ENCODE measurements at places on chromosomes 5 and 9.

DNA sequence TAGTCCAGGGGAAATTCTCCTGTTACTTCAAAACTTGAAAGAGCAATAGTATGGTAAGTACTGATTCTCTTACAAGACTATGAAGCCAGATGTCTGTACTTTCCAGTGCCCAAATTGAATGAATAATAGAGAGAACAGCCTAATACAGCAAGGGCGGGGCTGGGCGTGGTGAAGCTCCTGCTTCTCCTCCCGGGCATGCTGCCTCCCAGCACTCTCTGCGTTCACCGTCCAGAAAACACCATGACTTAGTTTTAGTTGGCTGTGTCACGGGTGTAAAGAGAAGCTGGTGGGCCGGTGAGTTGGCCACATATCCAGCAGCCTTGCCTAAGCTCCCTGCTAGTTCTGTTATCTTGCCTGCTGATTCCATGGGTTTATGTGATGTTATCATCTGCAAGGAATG is 40.7 kb upstream of the ADAMTS2 start:
- DNase-seq = no peak

DNA sequence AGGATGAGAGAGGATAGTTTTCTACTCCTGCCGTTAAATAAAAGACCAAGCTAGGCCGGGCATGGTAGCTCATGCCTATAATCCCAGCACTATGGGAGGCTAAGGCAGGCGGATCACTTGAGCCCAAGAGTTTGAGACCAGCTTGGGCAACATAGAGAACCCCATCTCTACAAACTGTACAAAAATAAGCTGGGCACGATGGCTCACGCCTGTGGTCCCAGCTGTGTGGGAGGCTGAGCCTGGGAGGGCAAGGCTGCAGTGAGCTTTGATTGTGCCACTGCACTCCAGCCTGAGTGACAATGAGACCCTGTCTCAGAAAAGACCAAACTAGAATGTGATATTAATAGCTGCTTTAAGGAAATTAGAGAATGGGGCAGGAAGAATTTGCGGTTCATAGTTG is 158.4 kb downstream of the NIPBL start:
- DNase-seq = no peak

DNA sequence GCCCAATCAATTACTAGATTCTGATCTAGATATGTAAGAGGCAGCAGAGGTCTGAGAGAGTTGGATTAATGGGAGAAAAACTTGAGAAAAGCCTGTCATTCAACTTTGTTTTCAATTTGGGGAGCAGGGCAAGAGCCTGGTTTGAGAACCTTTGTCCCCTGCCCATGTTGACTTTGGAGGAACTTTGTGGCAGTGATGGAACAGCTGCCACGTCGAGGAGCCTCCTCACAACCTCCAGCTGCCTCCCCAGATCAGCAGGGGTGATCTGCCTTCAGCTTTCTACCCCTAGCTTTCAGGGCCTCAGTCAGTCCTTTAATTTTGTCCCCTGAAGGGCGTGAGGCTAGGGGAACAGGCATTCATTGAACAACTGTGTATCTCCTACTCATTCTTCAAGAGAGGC is 8.7 kb downstream of the SKP2 start:
- no peak for DNase-seq

GRCh38 chr5:166102947-166103346 is 2188.5 kb upstream of the WWC1 start:
- no peak for DNase-seq

DNA sequence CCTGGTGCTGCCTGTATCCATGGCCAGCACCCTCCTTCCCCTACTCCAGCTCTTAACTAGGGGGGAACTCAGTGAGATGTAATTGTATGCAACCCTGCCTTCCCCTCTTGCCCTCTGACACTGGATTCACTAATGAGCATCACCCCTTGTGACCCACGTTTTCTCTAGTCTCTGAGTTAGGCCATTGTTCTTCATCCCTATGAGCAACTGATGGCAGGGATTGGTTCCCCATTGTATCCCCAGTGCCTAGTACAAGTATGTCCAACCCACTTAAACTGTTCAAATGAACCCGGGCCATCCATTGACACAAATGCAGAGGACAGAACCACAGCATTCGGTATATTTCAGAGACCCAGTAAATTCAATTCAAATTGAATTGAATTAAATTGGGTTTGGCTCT is 77.6 kb upstream of the ASTN2 start:
- DNase-seq = no peak

DNA sequence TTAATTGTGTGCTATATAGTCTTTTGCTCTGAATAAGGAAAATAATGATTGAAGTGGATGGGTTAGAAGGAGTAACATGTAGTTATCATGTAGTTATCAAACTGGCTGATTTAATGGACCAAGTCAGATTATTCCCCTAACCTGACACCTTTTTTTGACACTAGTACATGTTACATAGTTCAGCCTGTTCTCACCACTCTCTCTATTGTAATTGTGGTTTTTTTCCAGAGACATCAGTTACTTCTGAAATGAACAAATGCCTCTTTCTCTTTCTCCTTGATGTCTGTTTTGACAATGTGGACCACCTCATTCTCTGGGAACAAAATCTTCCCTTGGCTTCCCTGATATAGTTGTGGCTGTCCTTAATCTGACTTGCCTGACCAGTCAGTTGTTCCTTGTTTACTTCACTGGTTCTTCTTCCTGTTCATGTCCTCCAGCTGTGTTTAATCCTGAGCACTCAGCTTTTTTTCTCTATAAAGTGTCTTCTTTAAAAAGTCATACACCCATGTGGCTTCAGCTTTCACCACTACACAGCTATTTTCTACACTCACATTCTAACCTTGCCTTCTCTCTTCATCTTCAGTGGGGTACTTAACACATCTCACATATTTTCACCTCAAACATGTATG is 243.4 kb downstream of the ARRDC3 start:
- no peak for DNase-seq

GRCh38 chr5:34415559-34416198 is 240.4 kb upstream of the RAI14 start:
- no peak for DNase-seq

GRCh38 chr5:172630986-172631385 is 10.1 kb upstream of the NEURL1B start:
- peak; percentile 21 for DNase-seq

DNA sequence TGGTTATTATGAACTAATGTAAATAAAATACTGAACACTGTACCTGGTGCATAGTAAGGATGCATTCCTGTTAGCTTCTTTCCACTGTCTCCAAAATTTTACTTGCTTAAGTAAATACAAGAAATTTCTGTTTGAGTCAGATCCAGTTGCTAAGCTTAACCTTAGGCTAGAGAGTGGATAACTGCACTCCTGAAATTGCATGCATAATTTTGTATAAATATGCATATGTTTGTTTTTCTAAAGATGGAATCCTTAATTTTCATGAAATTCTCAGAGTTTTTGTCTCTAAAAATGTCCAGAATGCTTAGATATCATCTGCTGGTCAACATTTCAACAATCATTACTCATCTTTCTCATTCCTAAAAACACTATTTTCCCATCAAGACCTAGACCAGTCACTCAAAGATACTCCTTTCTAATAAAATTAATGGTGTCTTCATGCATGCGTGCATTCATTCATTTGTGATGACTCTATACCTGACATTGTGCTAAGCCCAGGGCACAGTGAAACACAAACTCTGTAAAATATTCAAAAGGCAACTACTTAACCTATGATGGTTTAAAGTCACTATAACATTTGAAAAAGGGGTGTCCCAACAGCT is 284.8 kb downstream of the SEC61B start:
- DNase-seq = no peak

DNA sequence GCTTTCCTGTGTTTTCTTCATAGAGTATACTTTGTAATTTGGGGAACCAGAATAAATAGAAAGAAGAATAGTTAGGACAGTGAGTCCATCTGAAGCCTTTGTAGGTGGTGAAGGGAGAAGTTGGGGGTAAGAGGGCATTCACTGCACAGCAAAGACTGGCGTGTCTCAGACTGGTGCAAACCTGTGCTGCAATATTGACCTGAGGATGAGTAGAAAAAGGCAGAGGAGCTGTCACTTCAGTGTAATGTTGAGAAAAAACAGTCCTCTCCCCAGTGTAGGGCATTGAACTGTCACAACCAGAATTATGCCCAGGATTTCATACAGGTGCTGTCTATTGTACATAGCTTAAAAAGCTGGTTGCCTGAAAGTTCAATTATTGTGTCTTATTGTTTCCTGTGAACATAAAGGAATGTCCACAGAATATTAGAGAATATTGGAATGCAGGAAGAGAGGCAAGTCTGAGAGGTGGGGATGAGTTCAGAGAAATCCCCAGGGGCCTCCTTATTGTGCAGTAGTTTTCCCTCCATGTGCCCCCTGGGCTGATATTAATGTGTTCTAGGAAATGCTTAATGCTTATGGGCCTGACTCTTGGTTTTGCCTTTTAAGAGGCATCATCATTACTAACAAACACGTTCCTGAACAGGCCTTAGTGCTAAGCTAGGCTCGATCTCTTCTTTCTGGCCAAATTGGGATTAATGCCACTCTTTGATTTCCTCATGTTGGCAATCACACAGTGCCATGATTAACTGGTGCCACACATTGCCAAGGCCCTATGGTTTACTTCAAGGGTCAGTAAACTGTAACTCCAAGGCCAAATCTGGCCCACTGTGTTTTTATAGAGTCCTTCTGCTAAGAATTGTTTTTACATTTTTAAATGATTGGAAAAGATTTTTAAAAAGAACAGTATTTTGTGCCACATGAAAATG is 34.0 kb downstream of the DAPK1 start:
- no peak for DNase-seq

GRCh38 chr9:112894041-112894440 is 3.4 kb upstream of the SLC46A2 start:
- DNase-seq = no peak
